ENCODE measurements at places on chromosomes 6 and 20.

GRCh38 chr6:80642452-80642851, 536.0 kb downstream of the BCKDHB start:
- DNase-seq = no peak

DNA sequence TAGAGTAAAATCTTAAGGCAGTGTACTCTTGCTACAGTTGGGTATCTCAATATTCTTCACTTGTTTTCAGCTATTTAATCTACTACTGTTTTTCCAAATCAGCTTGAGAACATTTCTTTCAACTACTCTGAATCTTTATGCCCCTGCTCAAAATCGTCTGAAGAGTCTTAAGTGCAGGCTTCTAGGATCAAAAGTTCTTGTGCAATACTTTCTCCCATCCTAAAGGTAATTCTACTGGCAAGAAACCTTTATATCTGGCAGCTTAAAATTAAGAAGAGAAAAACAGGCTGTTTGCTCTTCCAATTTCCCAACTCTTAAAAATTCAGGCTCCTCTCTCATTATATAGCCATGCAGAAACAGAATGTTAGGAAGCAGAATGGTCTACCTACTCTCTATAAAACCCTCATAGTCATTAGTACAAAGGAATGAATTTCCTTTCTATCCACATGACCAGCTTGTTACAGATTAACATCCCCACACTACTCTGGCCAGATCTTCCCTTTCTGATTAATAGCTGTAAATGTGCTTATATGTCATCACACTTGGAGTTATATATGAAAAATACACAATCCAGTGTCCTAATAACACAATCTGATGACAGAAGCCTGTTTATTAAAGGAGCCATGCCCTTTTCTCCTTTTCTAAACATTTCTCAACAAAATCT, 122.2 kb upstream of the FAM184A start:
- no peak for DNase-seq

DNA sequence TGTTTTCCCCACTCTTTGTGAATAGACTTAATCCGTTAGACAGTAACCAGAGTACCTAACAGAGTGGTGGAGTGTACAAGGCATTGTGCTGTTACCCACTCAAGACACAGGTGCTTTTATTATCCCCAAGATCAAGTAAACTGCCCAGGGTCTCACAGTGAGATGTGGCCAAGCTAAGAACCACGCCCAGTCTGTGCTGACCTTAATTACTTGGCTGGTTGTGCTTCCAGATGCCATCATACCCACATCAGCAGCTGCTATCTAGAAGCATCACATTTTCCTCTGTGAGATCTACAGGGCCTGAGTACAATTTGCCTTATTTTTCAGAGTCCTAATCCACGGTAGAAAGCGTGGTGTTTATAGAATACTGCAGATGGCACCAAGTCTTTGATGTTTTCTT, 70.3 kb downstream of the GFRA4 start:
- no peak for DNase-seq

DNA sequence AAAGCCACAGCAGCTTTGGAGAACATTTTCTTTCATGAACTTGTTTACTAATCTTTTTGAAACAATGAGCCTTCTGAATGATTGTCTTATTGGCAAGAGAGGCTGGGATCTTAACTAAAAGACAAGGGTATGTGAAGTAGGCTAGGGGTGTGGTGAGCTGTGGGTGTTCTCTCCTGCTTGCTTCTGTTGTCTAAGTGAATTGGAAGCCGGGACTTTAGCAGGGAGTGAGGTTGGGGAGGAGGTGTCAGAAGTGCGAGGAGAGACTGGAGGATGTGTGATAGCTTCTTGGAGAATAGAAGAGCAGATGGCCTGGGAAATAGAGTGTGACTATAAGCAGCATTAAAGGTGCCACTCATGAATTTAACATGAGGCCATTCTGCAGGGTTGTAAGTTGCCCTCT, 562.8 kb downstream of the UTRN start:
- DNase-seq = no peak

- no peak for DNase-seq
These were observed 91.0 kb upstream of the ESR1 start for GRCh38 chr6:151716526-151716932.

DNA sequence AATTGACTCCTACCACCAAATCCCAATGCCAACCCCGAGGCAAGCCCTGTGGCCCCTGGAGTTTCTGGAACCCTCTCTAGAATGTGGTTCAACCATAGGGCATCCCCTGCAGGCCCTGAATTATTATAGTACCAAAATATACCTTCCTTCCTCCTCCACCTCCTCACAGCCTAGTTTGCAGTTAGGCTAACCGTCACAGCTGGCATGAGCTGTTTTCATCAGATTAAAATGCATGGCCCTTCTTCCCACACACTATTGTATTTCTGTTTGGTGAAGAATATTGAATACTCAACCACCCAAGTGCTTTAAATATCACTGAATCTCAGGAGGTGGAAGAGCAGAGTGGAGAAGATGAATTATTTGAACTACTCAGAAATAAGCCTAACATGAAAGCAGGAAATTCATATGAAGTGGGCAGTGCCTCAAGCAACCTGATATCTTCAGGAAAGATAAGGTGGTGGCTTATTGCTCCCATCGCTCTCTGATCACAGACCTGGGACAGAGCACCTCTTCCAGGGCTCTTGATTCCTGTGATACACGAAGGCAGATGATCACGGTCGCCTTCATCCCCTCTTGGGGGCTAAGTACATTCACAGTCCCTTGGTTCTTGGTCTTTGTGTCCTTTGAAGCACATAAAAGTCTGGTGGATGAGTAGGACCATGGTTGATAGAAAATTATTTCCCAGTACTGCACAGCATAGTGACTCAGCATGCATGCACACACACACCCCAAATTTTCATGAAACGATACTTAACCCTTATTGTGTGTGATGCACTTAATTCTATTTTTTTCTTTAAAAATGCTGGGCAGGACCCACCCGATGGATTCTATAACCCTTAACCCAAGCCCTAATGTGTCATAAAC, 90.9 kb downstream of the PSMG4 start:
- no peak for DNase-seq

Data from NCI-H2171 (cell line).